ENCODE measurements at places on chromosomes 2 and 18.

- no peak for DNase-seq
Measured at GRCh38 chr2:239318790-239319661, 81.8 kb downstream of the HDAC4 start.

- no peak for DNase-seq
Measured at GRCh38 chr2:2845267-2845666, 514.2 kb upstream of the MYT1L start.

DNA sequence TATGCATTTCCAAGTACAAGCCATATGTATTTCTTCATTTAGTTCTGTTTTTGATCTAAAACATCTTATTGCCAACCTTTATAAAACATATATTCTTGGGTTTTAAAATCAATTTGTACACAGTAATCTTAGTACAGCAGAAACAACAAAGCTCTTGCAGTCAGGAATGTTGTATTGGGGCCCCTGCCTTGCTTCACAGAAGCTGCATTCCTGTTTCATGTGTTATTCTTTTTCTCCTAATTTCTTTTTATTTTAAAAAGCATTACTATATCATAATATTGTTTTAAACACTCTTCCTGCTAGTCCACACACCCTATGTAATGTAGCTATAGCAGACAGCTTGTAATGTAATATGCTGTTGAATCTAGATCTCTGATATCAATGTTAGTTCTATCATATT, 24.0 kb downstream of the SERPINB7 start:
- no peak for DNase-seq

DNA sequence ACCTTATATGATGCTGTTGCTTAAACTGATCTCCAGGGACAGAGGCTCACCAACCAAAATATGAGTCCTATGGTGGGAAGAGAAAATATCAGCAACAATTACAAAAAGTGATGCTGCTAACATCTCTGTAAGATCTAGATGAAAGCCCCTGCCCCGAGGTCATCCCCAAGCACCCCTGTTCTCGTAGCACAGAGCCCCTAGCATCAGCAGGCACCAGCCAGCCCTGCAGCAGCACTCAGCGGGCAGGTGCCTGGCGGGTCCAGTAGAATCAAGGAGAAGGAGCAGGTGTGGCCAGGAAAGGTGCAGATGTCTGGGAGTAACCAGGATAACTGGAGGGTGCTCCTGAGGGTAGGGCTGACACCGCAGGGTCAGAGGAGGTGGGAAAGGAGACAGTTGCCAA, 474.2 kb upstream of the MYT1L start:
- no peak for DNase-seq

DNA sequence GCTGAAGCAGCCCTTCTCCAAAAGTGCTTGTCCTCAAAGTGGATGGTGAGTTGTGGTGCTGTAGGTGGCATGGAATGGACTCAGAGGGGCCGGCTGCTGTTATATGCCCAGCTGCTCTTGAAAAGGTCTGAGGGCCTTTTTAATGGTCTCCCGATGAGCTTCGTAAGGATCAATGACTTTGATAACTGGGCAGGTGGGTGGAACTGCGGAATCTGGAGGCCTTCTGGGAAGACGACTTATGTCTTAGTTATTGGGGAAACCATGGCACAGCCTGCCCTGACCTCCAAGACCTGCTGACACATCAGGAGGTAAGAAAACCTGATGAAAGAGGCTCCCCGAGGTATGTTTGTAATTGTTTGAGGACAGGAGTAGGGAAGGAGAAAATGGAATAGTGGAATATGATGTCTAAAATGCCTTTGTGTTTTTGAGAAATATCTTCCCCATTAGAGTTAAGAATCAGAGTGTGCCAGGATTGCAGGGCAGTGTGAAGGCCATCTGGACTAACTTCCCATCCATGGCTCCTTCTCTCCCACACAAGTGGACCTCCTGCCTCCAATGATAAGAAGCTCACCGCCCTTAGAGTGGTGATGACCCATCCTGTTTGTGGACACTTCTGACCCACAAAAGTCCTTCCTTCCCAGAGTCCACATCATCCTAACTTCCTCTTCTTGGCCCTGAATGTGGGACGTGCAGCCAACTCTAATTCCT, 236.1 kb downstream of the FHOD3 start:
- DNase-seq, result no peak

DNA sequence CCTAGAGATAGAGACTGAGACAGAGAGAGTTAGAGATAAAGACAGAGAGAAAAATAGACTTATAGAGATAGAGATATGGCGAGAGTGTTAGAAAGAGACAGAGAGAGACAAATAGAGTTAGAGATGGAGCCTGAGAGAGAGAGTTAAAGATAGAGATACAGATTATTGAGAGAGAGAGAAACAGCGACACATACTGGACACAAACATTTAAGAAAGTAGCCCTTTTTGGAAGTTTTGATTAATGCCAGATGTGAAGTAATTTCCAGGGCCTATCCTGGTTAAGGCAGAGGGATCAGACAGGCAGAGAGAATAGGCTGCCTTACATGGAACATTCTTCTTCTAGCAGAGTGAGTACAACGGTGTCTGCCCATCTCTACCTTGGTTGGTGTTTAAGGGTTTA, 311.6 kb upstream of the CDH7 start:
- no peak for DNase-seq

DNA sequence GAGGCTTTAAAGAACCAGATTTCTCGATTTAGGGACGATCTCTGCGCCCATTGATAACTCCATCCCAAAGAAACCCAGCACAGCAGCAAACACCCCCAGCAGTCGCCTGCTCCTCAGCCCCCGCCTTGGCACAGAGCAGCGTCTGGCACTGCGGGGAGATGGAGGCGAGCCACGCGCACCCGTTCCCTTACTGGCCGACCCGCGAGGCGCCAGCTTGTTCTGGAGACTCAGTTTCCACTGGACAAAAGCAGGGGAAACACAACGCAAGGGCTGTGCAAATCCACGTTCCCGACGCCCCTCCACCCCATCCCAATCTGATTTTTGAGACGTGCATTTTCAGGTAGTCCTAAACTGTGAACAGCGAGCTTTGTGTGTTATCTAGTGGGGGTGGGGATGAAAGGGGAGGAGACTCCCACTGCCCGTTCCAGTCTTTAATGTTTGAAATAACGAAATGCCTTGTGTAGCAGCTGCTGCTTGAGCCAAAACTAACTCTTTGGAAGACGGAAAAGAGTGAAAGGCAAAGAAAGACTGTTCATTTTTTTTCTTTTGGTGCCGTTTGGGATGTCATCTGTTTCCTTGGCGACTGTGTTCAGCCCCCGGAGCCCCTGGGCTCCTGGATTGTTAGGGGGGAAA, 143.2 kb downstream of the MEIS1 start:
- no peak for DNase-seq

DNA sequence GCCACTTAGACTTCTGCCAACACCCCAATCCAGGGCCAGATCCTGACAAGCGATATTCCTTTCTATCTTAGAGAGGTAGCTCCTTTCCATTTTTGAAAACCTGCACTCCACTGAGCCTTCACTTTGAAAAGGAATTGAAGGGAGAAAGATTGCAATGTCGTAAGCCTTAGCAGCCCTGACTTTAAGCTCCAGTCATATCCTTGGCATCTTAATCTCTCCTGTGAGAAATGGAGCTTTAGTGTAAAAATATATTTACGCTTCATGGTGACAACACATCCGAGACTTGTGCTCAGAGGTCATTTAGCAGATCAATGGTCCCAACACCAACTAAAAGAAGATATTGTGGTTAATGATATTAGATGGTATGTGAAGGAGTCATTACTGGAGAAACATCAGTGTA, 235.8 kb upstream of the MEX3C start:
- no peak for DNase-seq

- no peak for DNase-seq
Measured at GRCh38 chr2:29766191-29766590, 155.2 kb downstream of the ALK start.

DNA sequence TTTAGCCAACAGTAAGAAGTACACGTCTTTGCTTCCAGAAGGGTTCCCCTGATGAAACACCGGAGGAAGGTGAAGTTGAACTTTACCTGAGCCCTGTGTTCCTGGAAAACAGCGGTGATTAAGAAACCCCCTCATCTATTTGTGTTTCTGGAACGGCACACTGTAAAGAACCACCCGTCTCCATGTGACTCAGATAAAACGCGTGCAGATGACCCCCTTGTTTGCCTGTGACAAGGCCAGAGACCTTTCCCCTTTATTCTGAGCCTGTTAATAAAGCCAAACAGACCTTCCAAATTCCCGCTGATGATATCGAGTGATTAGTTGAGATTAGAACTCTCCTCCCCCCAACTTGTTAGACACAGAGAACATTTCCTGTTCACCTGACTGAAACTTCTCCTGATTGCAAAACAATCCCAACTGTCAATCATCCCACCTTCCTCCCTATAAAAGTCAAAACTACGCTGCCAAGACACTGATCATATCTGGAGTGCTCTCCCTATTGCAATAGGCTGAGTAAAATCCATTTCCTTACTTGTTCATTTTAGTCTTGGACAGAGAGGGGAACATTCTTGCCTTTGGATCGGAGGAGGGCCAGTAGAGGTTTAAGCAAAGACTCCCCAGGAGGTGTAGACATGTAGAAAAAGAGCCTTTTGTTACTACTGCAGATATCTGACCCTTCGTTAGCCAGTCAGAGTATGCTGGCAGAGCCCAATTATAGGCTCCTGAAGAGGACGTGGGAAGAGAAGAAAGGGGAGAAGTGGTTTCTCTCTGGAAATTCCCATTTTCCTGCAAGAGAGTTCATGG, 914 bp upstream of the IWS1 start:
- DNase-seq, result no peak

DNA sequence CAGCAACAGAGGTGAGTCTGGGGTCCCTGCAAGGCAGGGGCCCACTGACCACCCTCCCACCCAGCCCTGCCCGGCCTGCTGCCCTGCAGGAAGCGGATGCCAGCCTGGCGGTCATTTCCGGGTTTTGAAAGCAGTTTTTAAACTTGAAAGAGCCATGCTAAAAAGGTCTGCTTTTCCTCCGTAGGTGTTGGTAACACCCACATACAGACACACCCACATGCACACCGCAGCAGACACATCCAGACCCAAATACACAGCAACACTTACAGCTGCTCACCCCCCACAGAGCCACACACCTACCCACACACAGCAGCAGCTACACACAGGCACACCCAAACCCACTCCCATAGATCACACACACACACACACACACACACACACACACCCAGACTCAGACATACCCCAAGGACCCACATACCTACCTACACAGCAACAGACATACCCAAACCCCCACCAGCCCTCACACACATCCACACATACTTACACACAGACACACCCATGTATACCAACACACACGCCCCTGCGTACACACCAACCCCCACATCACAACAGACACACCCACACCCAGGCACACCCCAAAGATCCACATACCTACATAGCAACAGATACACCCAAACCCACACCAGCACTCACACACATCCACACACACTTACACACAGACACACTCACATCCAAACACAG, 7.6 kb downstream of the ZFP36L2 start:
- DNase-seq, result peak; percentile 84

DNA sequence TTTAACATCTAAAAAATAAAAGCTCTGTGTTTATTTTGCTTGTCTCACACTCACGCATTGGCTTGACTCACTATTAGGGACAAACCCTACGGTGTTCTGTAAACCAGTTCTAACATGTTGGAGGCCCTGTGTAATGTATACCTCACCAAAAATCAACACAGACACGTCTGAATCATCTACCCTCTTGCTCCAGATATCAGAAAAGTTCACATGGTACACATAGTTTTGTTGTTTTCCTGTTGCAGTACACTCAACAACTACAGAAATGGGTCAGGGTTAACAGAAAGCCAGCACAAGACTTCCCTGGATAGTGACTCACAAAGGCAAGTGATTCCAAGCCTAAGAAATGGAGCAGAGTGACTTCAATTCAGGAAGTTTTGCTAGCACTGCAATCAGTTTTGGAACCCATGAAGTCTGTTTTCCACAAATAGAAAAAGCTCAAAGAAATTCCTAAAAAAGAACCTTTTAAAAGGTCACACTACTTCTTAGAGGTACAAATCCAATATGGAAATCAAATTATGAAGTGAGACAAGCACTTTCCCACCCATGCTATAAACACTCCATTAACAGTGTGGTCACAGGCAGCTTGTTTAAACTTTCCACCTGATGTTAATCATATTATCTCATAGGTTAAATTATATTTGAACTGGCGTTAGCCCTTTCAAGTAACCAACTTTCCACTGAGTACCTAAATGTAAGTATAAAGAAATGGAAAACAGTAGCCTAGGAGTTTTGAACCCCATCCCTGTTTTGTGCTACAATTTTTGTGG, 87.4 kb downstream of the GAREM1 start:
- no peak for DNase-seq

DNA sequence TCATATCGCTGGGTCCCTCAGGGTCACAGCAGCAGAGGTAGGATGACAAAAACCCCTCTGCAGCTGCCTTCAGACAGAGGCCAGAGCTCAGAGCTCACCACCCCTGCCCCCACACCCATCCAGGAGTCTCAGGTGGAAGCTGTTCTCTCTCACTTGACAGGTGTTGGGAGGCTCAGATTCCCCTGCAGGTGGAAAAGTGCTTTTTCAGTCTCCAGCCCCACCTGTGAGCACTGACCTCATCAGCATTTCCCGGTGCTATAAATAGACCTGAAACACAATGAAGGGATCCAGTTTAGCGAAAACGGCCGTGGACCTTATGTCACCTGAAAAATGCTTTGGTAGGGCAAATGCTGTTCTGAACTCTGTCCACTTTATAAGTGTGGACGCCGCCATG, 254.9 kb downstream of the NDUFA10 start:
- no peak for DNase-seq

Measured in HL-60 (cell line).